ENCODE measurements at places on chromosomes 11 and 22.

GRCh38 chr22:49214976-49215375 lies 612.7 kb downstream of the BRD1 start:
- no peak for DNase-seq

DNA sequence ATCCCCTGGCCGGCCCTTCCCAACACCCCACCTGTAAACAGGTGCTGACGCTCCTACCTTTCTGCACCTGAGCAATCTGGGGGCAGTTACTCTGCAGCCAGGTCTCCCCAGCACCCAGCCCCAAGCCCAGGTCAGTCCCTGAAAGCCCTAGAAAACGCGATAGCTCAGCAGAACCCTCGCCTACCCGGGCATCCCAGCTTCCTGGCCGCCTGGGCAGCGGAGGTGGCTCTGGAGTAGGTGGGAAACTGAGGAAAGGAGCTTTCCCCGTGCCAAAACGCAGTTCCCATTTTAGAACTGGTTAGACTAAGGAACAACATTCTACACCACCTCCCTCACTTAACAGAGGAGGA lies 445 bp downstream of the SYTL2 start:
- no peak for DNase-seq

DNA sequence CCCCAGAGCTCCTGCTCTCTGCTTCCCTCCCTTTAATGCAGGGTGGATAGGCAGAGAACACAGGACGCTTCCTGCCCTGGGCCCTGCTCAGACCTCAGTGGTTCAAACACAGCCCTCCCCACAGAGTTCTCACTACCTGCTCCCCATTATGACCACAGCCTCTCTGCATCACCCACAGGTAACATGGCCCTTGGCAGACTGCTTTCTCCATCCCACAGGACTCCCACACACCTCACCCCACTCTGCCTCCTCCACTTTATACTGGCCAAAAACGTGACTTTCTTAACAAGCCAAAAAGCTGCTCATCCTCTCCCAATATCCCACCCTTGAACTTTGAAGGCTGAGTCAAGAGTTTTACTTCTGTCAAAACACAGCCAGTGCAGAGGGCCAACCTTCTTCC lies 33.8 kb downstream of the BUD13 start:
- no peak for DNase-seq

- no peak for DNase-seq
Observed at GRCh38 chr22:21055564-21055834, 9.8 kb downstream of the LRRC74B start.

DNA sequence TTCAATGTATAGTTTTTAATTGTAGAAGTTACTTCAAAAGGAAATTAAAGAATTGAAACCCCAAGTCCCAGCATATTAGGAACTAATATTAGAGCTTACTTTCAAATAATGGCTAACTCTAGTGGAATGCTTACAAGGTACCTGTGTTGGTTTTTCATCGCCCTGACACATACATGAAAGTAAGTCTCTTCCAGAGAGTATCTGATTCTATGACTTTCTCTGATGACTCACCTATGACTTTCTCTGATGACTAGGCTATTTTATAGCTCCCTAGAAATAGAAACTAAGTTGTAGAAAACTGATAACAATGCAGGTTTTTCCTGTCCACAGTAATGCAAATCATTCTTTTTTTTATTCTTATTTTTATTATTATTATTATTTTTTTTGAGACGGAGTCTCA lies 33.6 kb upstream of the MMP7 start:
- DNase-seq, result peak; percentile 8

DNA sequence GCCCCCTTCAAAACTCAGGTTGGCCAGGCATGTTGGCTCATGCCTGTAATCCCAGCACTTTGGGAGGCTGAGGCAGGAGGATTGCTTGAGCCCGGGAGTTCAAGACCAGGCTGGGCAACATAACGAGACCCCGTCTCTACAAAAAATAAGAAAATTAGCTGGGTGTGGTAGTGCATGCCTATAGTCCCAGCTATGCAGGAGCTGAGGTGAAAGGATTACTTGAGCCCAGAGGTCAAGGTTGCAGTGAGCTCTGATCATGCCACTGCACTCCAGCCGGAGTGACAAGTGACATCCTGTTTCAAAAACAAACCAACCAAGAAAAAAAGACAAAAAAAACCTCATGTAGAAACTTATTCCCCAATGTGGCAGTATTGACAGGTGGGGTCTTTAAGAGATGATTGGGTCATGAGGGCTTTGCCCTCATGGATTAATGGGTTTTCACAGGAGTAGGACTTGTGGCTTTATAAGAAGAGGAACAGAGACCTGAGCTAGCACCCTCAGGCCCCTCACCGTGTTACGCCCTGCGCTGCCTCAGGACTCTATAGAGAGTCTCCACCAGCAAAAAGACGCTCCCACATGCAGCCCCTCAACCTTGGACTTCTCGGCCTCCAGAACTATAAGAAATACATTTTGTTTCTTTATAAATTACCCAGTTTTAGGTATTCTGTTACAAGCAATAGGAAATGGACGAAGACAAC lies 22.3 kb downstream of the LAYN start:
- DNase-seq, result no peak

DNA sequence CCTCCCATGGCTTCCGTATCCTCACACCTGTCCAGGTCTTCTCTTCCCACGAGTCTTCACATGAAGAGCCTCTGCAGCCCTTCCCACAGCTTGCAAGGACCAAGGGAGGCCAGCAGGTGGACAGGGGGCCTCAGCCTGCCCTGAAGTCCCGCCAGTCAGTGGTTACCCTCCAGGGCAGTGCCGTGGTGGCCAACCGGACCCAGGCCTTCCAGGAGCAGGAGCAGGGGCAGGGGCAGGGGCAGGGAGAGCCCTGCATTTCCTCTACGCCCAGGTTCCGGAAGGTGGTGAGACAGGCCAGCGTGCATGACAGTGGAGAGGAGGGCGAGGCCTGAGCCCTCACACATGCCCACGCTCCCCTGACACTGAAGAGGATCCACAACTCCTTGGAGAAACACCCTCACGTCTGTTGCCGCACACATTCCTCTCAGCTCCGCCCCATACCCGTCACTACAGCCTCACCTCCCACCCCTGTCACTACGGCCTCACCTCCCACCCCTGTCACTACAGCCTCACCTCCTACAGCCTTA lies 8.3 kb downstream of the SSH3 start:
- DNase-seq, result no peak

DNA sequence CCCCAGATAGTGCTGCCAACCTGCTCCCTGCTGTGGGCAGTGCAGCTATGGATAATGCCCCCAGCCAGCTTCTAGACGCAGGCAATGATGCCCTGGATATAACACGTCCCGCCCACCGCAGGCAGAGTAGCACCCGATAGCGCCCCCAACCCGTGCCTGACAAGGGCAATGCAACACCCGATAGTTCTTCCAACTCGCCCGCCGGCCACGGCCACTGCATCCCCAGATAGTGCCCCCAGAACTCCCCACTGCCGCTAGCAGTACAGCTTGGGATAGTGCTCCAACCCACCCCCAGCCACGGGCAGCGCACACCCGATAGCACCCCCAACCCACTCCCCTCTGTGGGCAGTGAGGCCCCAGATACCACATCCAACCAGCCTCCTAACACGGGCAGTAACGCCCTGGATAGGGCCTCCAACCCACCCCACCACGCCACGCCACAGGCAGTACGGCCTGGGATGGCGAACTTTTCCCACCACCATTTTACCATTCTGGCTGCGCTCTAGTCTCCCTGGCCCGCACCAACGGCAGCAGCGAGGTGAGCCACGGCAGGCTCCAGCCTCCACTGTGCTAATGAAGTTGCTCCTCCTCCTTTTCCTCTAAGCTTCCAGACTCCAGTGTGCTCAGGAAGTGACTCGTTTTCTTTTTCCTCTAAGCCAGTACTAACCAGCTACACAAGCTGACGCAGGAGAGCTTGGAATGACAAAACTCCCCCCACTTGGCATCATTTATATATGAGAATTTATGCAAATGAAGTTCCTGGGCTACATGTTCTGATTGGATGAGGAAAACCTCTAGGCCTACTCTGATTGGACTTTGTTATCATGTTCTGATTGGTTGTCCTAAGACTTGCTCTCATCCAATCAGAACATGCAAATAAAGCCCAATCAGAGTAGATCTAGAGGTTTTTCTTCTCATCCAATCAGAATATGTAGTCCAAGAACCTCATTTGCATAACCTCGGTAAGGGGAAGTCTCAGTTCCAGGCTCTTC lies 3.0 kb upstream of the RFPL3 start:
- no peak for DNase-seq

DNA sequence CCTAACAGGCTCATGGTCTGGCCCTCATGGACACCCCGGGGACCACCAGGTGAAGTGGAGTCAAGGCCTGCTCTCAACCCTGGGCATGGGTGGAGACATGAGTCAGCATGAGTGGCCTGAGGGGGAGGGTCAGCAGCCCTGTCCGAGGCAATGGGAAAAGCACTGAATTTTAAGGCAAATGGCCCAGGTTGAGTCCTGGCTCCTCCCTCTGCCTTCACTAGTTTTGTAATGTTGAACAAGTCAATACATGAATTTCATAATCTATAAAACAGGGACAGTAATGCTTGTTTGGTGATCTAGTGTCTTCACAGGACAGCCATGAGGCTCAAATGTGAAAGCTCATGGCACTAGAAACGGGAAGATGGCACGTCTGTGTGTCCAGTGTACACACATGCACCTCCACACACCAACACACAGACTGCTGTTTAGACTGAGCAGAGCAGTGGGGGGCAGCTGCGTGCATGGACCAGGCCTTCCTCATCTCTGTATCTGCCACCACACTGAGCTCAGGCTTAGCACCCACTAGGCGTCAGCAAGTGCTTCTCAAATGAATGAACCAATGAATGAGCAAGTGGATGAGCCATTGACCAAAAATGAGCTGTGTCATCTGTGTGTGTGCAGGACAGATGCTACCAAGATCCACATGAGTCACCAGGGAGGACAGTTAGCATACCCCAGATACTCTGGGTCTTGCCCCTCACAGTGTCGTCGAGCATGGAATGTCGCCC lies 63.4 kb downstream of the NRXN2 start:
- DNase-seq, result peak; percentile 96

Measured in HS-27A (cell line).